ENCODE measurements at places on chromosomes 6 and 20.

GRCh38 chr20:38114353-38114791 is 50.7 kb downstream of the TGM2 start:
- no peak for DNase-seq

DNA sequence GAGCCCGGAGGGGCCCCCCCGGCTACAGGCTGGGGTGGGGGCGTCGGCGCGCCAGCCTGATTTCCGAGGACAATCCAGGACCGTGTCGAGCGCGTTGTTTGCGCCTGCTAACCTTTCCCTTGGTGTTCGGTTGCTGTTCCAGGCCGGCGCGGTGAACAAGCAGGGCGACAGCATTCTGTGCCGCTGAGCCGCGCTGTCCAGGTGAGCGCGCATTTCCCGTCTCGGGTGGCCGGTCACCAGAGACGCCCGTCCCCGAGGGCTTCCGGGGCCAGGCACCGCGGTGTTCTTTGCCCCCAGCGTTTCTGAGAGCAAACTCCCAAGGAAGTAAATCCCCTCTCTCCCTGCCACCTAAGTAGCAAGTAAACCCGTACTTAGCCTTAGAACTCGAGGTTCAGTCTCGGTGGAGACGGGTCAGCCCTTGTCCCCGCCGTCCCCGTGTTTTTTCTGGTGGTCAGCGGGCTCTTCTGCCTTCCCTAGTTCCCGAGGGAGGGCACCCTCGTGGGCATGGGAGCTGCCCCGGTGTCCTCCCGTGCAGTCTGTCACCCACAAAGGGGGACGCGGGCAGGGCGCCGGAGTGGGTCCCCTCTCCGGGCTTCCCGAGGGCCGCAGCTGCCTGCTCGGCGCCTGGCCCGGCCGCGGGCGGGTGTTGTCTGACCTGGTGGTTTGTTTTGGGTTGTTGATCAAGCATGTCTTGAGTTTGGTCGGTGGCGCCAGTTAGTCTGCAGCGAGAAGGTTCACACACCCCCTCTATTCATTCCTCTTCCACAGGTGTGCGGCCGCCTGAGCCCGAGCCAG is 1.5 kb downstream of the ID4 start:
- DNase-seq, result no peak

GRCh38 chr6:15776458-15776980 is 113.7 kb upstream of the DTNBP1 start:
- no peak for DNase-seq

DNA sequence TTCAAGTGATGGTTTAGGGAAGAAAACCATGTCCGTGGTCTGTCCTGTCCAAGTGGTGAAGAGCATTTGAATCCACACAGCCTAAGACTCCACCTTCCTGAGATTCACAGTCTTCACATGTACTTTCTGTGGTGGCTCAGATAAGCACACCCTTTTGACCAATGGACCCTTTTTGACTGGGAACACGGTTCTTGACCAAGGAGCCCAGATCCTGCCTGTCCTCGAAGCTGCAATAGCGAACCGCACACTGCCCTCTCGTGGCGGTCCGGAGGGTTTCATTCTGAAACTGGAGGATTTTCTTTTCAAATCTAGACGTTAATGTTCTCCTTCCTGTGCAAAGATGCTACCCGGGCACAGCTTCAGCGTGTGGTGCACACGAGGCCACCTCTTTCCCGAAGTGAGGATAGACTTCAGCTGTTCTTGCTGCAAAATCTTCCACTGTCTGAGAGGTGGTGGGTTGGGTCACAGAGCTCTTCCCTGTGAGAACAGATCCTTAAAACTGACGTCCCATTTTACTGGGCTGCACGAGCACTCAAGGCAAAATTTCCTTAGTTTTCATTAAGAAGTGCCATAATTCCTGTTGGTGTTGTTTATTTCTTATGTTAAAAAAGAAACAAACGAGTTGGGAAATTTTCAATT is 90.5 kb downstream of the SYNJ2 start:
- peak; percentile 14 for DNase-seq

DNA sequence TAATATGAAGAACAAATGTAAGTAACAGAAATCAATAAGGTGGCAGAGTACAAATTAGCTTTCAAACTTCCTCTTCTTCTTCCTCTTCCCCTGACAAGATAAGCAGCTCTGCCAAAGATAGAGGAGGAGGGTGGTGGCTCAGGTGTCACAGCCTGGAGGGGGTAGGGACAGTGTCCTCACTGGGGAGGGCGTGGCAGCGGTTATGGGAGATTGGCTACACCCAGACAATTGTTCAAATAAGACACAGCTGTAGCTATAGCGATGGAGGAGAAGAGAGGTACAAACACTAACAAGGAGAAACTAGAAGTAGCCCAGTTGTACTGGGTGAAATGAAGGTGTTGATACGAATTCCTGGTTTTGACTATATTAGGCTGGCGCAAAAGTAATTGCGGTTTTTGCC is 198.5 kb downstream of the TBXT start:
- no peak for DNase-seq

DNA sequence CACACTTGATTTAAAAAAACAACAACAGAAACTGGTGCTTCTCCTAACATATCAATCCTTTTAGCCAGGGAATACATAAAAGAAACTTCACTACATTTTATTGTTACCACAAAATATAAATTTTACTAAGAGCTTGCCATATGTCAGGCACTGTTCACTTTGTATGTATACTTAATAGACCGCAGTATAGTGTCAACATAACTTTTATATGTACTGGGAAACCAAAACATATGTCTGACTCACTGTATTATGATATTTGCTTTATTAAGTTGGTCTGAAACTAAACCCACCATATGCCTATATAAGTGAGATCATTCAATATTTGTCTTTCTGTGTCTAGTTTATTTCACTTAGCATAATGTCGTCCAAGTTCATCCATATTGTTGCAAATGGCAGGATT is 108.4 kb downstream of the KLHL32 start:
- DNase-seq, result no peak

GRCh38 chr6:166575205-166575604 is 11.3 kb downstream of the RAMACL start:
- DNase-seq, result no peak

DNA sequence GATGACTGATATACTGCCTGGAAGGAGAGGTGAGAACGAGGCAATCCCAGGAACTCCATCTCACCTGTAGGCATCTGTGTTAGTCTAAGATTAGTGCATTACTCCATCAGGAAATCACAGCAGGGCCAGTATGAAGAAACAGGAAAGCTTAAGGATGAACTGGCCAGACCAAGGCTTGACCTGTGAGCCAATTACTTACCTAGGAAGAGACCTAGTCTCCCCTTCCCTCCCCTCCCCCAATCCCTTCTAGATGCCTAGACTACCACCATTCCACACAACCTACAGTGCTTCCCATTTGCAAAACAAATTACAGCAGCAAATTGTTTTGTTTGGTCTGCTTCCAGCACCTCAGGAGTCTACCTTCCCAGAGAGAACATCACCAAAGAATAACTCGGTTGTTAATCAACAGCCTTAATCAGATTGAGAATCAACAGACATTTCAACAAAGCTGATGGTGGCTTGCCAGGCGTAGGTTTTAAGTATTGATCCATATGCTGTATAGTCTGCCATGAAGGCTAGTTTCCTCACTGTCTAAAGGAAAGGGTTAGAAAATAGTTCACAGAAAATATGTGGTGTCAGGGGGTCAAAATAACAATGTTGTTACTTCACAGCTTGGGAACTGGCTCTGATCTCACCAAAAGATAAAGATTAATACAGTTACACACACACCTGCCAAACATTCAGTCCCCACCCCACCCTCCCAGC is 10.1 kb downstream of the PKHD1 start:
- no peak for DNase-seq

GRCh38 chr6:137087902-137088301 is 43.1 kb upstream of the IL20RA start:
- no peak for DNase-seq

DNA sequence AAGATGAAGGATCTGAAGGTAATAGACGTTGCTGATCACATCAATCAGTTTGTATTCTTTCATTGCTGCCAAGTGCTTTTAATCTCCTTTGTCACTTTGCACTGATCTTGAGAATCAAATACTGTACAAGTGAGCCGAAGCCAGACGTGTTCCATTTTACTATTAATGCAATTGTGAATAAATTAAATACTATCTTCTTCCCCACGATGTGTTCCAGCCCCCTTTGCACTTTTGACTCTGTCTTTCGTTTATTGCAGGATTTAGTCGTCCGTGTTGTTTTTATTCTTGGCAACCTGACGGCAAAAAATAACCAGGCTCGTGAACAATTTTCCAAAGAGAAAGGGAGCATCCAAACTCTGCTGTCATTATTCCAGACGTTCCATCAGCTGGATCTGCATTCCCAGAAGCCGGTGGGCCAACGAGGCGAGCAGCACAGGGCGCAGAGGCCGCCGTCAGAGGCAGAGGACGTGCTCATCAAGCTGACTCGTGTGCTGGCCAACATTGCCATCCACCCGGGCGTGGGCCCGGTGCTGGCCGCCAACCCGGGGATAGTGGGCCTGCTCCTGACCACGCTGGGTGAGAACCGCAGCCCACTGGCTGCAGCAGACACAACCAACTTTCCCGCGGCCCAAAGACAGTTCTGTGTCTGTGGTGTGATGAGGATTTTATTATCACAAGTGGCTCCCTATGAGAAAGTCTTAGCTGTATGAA is 104.7 kb downstream of the ARMC2 start:
- no peak for DNase-seq

- DNase-seq, result peak; percentile 15
Measured at GRCh38 chr20:32894026-32894483, 35.3 kb downstream of the EFCAB8 start.

GRCh38 chr6:134689641-134690040 is 260.3 kb downstream of the ALDH8A1 start:
- DNase-seq, result no peak

GRCh38 chr6:117677553-117678141 is 2.4 kb downstream of the NUS1 start:
- peak; percentile 56 for DNase-seq

DNA sequence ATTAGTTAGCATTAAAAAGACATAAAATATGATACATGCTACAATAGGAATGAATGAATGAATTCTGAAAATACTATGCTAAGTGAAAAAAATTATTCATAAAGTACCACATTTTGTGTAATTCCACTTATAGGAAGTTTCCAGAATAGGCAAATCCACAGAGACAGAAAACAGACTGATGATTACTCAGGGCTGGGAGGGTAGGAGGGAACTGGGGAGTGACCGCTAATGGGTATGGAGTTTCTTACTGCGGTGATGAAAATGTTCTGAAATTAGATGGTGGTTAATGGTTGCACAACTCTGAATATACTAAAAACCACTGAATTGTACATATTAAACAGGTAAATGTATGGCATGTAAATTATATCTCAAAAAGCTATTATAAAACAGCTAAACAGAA is 22.6 kb downstream of the FERMT1 start:
- no peak for DNase-seq

GRCh38 chr6:33209856-33210255 is 1.6 kb downstream of the RING1 start:
- no peak for DNase-seq

- DNase-seq, result no peak
Measured at GRCh38 chr6:127630800-127631199, 53.8 kb downstream of the C6orf58 start.

- DNase-seq, result no peak
Measured at GRCh38 chr6:12751694-12752325, 35.2 kb downstream of the PHACTR1 start.

- peak; percentile 36 for DNase-seq
Measured at GRCh38 chr6:139016337-139017213, 12.0 kb upstream of the ABRACL start.

DNA sequence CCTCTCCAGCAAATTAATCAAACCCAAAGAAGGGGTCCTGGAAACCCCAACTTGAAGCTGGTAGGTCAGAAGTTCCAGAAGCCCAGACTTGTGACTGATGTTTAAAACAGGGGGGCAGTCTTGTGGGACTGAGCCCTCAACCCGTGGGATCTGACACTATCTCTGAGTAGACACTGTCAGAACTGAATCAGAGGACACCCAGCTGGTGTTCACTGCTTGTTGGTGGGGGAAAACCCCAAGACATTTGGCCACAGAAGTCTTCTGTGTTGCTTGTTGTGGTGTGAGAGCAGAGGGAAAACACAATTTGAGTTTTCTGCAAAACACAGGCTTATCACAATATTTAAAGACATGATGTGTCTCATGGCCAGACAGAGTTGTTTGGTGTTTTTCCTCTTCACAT is 29.9 kb downstream of the KIF13A start:
- no peak for DNase-seq

- DNase-seq, result no peak
Measured at GRCh38 chr6:13275435-13275989, 52.8 kb downstream of the TBC1D7 start.

DNA sequence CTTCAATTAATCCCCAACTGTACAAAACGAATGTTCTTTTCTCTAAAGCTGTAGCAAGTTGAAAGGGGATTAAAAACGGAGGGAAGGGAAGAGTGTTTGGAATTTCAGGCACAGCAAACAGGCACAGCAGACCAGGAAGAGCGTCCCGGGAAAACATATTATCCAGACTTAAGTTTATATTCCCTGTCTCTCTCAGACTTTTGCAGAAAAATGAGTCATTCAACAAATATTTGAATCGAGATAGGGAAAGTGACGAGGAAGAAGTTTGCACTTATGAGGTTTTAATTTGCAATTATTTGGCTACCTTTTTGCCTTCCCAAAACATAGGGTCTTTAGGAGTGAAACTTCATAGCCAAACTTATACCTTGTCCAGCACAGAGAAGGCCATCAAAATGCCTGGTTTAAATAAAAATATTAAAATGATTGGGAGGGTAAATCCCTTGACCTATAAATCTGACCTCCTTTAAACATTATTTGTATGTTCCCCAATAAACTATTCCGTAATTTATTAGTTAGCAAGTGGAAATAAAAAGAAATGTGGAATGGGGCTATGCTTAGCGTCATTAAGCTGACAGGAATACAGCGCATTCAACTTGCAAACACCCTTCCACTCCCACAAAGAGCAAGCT is 16.0 kb downstream of the HFE start:
- no peak for DNase-seq

- no peak for DNase-seq
Measured at GRCh38 chr20:53829724-53830521, 236.3 kb upstream of the ZNF217 start.

- no peak for DNase-seq
Measured at GRCh38 chr20:51565298-51566144, 23.0 kb upstream of the NFATC2 start.
